Kidney (tissue), 22 donors: ENCODE measurements at places on chromosomes 7 and 10. TPM values are rescaled to one million over a fixed set of nuclear protein-coding genes. Genes with fewer than 3 reads are reported as not detected.

HOXA4 gene
- 13.0 TPM for polyA plus RNA-seq

GRCh38 chr7:42395607-42396006 is 158.6 kb upstream of the GLI3 start:
- no peak for DNase-seq

- DNase-seq: no peak
Observed at GRCh38 chr7:152085131-152085530, 59.7 kb downstream of the GALNT11 start.

DNA sequence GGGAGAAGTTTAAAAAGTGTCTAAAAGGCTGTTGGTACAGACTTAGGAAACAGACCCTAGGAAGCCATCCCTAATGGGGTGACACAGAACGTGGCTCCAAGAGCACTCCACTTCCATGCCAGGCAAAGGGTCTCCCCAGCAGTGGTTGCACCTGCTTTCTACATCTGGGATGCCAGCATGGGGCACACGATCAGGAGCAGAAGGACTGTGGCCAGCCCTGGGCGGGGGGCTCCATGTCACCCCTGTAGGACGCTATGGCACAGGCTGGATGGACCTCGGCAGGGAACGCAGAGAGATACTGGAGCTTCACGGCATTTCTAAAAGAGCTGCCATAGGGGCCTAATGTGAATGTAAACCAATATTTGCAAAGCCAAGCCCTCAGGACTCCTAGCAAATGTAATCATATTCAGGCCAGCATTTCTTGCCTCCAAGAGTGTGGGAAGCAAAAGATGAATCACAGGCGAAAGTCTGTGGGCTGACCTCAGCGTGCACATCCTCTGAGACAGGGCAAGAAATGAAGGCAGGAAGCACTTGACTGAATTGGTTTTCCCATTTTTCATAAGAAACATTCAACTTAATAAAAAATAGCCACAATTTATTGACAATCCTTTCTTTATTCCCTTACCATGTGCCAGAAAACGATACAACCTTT is 93.9 kb downstream of the ATXN7L1 start:
- no peak for DNase-seq

DNA sequence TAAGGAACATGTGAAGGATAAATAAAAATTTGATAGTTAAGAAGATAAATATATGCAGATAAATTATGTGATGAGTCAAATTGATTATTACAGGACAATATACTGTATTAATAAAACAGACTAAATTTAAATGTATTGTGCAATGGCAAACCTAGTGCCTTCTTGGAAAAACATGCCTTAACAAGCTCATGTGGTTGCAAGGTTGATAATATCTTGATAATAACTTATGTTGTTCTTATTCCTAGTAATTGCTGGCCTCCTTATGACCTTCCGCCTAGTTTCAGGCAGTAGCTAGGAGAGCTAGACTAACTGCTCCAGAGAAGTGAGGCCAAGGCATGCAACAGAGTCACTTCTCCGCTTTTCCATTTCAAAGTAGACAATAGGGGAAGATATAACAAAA is 7.6 kb upstream of the RAB11FIP2 start:
- no peak for DNase-seq
